ENCODE measurements at places on chromosomes 13 and 19. TPM values are rescaled to one million over a fixed set of nuclear protein-coding genes. Genes with fewer than 3 reads are reported as not detected.
A peak's percentile ranks its signal among the peaks of the same experiment; 100 is the strongest.

DNA sequence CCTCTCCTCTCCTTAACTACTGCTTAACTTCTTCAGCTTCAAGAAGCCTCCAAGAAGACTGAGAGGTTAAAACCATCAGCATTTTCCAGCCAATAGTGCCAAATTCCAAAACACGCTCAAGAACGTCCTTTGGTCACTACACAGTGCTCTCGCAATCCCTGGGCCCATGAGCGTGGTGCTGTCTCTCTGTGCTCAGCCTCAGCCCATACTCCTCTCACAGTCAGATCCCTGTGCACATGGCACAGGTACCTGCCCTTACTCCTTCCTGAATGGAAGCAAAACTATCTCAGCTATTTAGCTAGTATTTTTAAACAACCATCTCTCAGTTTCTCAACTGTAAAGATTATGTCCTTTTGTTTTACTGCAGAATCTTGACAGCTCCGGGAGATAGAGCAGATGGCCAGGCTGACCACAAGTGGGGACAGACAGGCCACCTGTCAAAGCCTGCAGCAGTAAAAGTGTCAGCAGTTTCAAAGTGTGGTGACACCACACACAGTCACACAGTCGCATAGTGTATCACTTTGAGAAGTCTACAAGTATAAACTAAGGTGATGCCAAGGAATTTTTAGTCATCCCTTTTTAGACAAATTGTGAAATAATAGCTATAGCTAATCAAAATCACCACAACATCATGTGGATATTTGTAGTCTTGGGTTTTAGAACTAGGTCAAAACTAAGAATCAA lies 35.7 kb downstream of the DZIP1 start:
- no peaks in the 10 kb centered on the region for H3K36me3 ChIP-seq
- H3K27me3 ChIP-seq: no peaks in the 10 kb centered on the region
- H3K27ac ChIP-seq: no peak overlapping the region
- DNase-seq: no peak

Gene ZNF471
- 3.1 TPM for total RNA-seq

- no peaks in the 10 kb centered on the region for H3K4me1 ChIP-seq
- H3K4me3 ChIP-seq: no peak overlapping the region
- no peaks in the 10 kb centered on the region for H3K27me3 ChIP-seq
- DNase-seq: no peak
Measured at GRCh38 chr13:24087605-24088225, 72.8 kb upstream of the SPATA13 start.

Gene RAB20
- total RNA-seq: 0.31 TPM

DNA sequence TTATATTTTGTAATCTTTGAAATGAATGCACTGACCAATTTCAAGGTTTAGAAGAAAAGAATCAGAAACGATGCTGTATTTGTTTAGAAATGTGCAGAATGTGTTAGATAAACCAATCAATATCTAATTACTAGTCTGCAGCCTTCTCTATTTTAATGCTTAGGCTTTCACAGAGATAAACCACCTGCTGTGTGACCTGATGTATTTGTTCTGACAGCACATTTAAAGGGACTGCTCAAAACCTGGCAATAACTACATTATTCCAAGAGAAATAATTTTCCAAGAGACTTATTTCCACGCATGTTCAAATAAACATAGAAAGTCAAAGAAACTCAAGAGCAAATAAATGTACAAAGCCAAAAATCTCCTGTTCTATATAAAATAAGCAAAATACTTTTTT lies 641.6 kb upstream of the PCDH20 start:
- no peak overlapping the region for H3K4me3 ChIP-seq
- H3K27me3 ChIP-seq: no peaks in the 10 kb centered on the region
- DNase-seq: no peak
- H3K36me3 ChIP-seq: no peaks in the 10 kb centered on the region

DNA sequence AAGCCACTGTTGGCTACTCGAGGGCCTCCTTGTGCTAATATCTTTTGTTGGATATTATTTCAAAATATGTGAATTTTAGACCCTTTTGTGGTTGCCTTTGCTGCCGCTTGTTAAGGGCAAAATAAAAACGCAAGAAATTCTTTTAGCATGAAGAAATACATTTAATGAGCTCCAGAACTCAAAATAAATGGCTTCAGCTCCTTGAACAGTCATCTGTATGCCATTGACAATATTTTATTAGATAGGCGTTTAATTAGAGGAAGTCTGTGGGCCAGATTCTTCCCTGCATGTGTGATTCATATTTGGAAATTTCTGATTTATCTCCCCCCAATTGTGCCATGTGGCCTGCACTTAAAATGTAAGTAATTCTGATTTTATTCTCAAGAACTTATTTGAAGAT lies 177.2 kb downstream of the STK24 start:
- DNase-seq: no peak
- H3K4me1 ChIP-seq: no peaks in the 10 kb centered on the region
- H3K27ac ChIP-seq: no peak overlapping the region
- no peaks in the 10 kb centered on the region for H3K36me3 ChIP-seq
- H3K4me3 ChIP-seq: no peak overlapping the region

GRCh38 chr19:23436944-23437343 lies 41.7 kb upstream of the ZNF91 start:
- DNase-seq: no peak
- no peaks in the 10 kb centered on the region for H3K27me3 ChIP-seq
- H3K27ac ChIP-seq: no peak overlapping the region
- H3K4me3 ChIP-seq: no peak overlapping the region

Gene RDH8
- total RNA-seq: not detected

Gene CXCL17
- total RNA-seq: not detected

Gene LRFN3
- 7.4 TPM for total RNA-seq

Gene KLK2
- not detected for total RNA-seq

GRCh38 chr13:49218493-49219051 lies 1.6 kb upstream of the MLNR start:
- no peak overlapping the region for H3K27ac ChIP-seq
- no peak for DNase-seq
- no peaks in the 10 kb centered on the region for H3K36me3 ChIP-seq
- H3K4me1 ChIP-seq: no peaks in the 10 kb centered on the region
- H3K4me3 ChIP-seq: no peak overlapping the region

Gene CCDC8
- 1.6 TPM for total RNA-seq

Gene NOVA2
- total RNA-seq: 0.53 TPM

Gene FOSB
- total RNA-seq: 1.6 TPM

DNA sequence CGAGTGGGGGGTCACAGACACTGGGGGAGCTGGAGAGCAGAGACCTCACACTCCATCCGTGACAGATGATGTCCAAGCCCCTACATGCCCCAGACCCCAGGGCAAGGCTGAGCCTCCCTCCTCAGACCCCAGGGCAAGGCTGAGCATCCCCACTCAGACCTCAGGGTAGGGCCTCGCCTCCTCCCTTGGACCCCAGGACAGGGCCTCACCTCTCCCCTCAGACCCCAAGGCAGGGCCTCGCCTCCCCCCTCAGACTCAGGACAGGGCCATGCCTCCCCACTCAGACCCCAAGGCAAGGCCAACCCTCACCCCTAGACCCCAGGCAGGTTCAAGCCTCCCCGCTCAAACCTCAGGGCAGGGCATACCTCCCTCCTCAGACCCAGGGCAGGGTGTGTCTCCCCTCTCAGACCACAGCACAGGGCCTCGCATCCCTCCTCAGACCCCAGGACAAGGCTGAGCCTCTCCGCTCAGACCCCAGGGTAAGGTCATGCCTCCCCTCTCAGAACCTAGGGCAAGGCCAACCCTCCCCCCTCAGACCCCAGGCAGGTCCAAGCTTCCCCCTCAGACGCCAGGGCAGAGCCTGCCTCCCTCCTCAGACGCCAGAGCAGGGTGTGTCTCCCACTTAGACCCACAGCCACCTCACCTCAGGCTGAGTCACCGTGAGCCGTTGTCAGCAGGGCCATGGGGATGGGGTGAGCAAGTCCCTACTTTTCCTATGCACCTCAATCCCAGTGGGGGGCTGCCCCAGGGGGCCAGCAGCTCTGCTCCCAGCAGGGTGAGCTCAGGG lies 1.7 kb upstream of the S1PR4 start:
- DNase-seq: no peak
- H3K36me3 ChIP-seq: no peaks in the 10 kb centered on the region
- no peaks in the 10 kb centered on the region for H3K4me1 ChIP-seq
- H3K27ac ChIP-seq: no peak overlapping the region
- no peak overlapping the region for H3K4me3 ChIP-seq

- no peak overlapping the region for H3K27ac ChIP-seq
Measured at GRCh38 chr19:29524201-29524911, 1.4 kb upstream of the VSTM2B start.

- no peaks in the 10 kb centered on the region for H3K4me1 ChIP-seq
- DNase-seq: no peak
- no peak overlapping the region for H3K4me3 ChIP-seq
Measured at GRCh38 chr13:114000151-114001040, 26.5 kb upstream of the C13orf46 start.

Gene ITPKC
- total RNA-seq: 14.9 TPM

GRCh38 chr19:35879770-35880317 lies 11.5 kb downstream of the APLP1 start:
- peak; percentile 56 for DNase-seq
- no peak overlapping the region for H3K4me3 ChIP-seq
- no peak overlapping the region for H3K27ac ChIP-seq
- peaks cover 4% of the 10 kb centered on the region for H3K27me3 ChIP-seq

DNA sequence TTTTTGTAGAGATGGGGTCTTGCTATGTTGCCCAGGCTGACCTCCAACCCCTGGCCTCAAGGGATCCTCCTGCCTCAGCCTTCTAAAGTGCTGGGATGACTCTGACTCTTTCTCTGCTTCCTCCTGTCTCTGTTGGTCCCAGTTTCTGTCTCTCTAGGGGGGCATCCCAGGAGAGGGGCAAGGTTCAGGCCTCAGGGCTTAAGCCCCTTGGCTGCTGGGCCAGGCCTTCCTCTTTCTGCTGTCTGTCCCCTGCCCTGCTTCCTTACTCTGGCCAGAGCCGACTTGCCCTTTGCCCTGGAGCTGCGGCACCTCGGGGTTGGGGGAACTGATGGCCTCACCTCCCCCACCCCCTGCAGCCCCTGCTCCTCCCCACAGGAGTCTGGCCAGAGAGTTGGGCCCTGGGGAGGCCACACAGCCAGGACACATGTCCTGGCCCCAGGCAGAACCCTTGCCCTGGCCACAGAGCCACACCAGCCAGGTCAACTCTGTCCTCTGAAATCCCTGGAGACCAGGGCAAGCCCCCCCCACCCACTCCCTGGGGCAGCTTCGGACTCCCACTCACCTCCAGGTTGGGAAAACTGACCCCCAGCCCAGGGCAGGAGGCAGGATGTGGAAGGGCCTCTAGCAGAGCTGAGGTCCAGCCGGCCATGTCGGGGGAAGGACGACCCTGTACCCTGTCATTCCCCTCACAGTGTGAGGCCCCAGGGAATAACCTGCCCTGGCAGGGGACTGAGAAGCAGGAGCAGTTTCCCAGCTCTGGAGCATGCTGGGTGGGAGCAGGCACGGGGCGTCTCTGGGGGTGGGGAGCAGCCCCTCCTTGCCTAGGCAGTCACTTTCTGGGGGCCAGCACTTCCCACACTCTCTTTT lies 23.7 kb downstream of the CEBPA start:
- no peaks in the 10 kb centered on the region for H3K36me3 ChIP-seq
- DNase-seq: no peak
- H3K27ac ChIP-seq: no peak overlapping the region

GRCh38 chr13:27203854-27204253 lies 32.2 kb upstream of the USP12 start:
- H3K4me3 ChIP-seq: no peak overlapping the region
- H3K27ac ChIP-seq: no peak overlapping the region
- no peaks in the 10 kb centered on the region for H3K36me3 ChIP-seq
- no peak for DNase-seq

GRCh38 chr19:15897738-15898276 lies at the start of gene CYP4F2:
CYP4F2 (minus strand) TSS chr19:15898074; CDS start chr19:15897611, 463 bp downstream.
- H3K27me3 ChIP-seq: peaks cover 2% of the 10 kb centered on the region
- no peak for DNase-seq
- H3K4me3 ChIP-seq: no peak within 1 kb of the TSS
- H3K36me3 ChIP-seq: no peaks in the 10 kb centered on the region

- H3K27me3 ChIP-seq: no peaks in the 10 kb centered on the region
- no peak for DNase-seq
- H3K4me3 ChIP-seq: no peak overlapping the region
- H3K36me3 ChIP-seq: no peaks in the 10 kb centered on the region
- no peak overlapping the region for H3K27ac ChIP-seq
Measured at GRCh38 chr13:20414546-20415305, 110.9 kb downstream of the CRYL1 start.

DNA sequence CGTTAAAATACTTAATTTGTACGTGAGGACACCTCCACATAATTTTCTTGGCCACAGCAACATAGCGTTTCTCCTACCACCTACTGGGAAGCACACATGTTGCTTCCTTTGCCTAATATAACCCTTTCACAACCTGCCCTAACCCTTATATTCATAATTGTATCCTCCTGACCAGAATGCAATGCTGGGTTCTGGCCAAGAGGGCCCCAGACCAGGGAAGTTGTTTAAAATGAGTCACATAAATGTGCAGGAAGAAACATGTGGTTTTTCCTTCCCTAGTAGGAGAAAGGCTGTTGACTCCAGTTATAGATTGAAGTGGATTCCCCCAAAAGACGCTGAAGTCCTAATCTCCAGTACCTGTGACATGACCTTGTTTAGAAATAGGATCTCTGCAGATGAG lies 187.3 kb downstream of the NUFIP1 start:
- H3K27me3 ChIP-seq: no peaks in the 10 kb centered on the region
- no peak overlapping the region for H3K4me3 ChIP-seq
- no peak for DNase-seq
- no peak overlapping the region for H3K27ac ChIP-seq

- H3K27ac ChIP-seq: no peak overlapping the region
- no peaks in the 10 kb centered on the region for H3K27me3 ChIP-seq
- no peaks in the 10 kb centered on the region for H3K4me1 ChIP-seq
- no peaks in the 10 kb centered on the region for H3K36me3 ChIP-seq
Measured at GRCh38 chr13:89687066-89687465, 1660.4 kb upstream of the MIR17HG start.

Gene DUS3L
- 19.5 TPM for total RNA-seq

DNA sequence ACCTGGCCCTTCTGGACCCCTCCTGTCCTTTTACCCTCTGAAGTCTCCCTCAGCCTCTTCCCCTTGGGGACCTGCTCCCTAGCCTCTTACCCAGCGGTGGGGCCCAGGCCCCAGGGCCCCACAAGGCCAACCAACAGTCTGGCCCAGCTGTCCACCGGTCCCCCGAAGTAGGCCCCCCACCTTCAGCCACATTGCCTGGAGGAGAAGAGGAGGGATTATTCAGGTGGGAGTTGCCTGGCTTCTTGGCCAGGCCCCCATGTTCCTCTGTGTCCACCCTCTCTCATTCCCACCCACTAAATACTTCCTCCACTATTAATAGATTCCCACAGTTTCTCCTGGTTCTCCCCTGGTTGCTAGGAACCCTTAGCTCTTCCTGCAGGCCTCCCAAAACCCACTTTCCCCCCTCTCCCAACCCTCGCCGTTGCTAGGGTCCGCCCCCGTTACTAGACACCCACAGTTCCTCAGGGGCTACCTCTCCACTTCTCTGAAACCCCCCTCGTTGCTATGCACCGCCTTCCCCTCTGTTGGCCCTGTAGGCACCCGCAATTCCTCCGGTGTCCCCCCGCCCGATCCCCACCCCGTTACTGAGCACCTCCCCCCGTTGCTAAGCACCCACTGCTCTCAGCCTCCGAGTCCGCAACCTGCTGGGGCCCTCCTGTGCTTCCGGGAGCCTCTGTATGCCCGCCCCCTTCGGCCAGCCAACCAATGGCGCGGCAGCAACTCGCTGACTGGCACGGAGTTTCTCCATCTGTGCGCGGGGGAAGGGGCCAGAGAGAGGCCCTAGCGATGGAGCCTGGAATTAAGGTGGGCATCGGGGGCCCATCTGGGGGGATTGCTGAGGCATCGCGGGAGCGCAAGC lies 2.0 kb downstream of the COQ8B start:
- H3K4me1 ChIP-seq: peaks cover 27% of the 10 kb centered on the region
- peak overlapping the region; percentile 96 for H3K27ac ChIP-seq
- no peaks in the 10 kb centered on the region for H3K36me3 ChIP-seq

Measured in gastrocnemius medialis (tissue), 4 donors.